ENCODE measurements at places on chromosomes 7 and 10. TPM values are rescaled to one million over a fixed set of nuclear protein-coding genes. Genes with fewer than 3 reads are reported as not detected.

The INHBA gene
- 21.5 TPM for total RNA-seq

The BAIAP2L1 gene
- total RNA-seq: 0.99 TPM

The GDF10 gene
- total RNA-seq: 95.3 TPM

The PNLIPRP1 gene
- 0.63 TPM for total RNA-seq

The IQUB gene
- 1.3 TPM for total RNA-seq

Measured in motor neuron (in vitro differentiated cells).